NCI-H1048 (cell line): ENCODE measurements at places on chromosomes 7 and 10.

DNA sequence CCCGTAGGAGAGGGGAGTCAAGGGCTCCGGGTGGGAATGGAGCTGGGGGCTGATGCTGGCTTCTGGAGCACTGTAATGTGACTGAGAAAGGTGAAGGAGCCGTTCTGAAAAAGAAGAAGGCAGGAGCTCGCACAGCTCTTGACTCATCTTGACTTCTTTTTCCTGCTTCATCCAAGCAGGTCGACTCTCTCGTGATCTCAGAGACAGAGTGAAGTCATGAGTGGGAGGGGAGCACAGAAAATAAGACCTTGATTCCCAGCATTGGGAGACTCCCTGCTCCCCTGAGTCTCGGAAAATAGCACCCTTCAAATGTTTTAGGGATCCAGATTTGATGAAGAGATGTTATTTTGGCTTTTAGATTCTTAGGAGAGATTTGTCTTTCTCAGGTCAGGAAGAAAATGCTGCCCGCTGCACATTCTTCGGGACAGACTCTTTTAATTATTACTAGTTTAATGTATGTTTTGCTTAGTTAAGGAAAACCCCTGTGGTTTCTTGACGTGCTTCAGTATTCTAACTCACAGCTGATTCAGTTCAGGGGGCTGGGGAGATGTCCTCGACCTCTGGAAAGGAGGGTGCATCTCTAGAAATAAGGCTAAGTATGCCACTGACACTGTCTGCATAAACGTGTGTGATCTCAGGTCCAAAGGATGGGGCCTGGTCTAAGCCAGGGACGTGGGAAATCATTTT, 34.1 kb downstream of the EGFR start:
- DNase-seq = no peak

DNA sequence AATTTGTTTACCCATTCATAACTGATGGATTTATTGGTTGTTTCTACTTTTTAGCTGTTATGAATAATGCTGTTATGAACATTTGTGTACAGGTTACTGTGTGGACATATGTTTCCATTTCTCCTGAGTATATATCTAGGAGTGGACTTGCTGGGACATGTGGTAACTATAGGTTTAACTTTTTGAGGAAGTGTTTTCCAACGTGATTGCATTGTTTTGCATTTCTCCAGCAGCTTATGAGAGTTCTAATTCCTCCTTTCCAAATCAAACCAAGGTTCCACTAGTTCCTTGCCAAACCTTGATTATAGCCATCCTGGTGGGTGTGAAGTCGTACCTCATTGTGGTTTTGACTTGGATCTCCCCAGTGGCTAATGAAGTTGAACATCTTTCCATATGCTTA, 2.6 kb upstream of the PRF1 start:
- DNase-seq = no peak

- DNase-seq = no peak
Observed at GRCh38 chr7:107982042-107982840, 20.7 kb downstream of the LAMB1 start.

DNA sequence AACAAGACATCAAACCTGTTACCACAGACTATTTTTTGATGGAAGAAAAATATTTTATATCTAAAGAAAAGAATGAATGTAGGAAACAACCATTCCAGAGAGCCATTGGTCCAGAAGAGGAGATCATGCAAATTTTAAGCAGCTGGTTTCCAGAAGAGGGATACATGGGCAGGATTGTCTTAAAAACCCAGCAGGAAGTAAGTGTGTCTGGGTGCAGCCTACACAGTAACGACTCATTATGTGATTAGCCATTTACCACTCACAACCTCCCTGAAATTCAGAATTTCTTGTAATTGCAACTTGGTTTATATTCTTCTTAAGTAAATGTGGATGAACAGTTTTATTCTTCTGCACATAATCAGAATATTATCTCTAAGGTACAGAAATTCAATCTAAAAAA, 46.2 kb downstream of the NOC3L start:
- no peak for DNase-seq

GRCh38 chr10:3693698-3694080, 91.3 kb downstream of the KLF6 start:
- no peak for DNase-seq

DNA sequence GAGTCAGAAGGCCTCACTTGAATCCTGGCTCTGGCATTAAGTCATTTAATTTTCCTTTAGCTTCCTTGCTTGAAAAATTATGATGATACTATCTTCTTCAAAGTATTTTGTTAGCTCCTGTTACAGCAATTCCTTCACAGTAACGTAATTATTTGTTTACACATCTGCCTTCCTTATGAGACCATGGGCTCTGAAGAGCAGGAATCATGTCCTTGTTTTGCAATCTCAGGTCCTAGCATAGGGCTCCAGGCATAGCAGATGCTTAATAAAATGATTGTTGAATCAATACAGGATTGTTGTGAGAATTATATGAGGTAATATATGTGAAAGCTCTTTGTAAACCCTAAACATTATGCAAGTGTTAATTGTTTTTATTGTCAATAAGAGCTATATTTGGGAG, 25.5 kb downstream of the KLHDC10 start:
- DNase-seq = no peak

GRCh38 chr10:63462442-63462841, 3.3 kb downstream of the JMJD1C start:
- DNase-seq = no peak

- DNase-seq = no peak
Observed at GRCh38 chr7:17462131-17462631, 163.7 kb downstream of the AHR start.

- DNase-seq = peak; percentile 10
Observed at GRCh38 chr10:34906067-34906965, 91.2 kb upstream of the PARD3 start.

- no peak for DNase-seq
Observed at GRCh38 chr7:137886281-137886680, 39.5 kb upstream of the DGKI start.

DNA sequence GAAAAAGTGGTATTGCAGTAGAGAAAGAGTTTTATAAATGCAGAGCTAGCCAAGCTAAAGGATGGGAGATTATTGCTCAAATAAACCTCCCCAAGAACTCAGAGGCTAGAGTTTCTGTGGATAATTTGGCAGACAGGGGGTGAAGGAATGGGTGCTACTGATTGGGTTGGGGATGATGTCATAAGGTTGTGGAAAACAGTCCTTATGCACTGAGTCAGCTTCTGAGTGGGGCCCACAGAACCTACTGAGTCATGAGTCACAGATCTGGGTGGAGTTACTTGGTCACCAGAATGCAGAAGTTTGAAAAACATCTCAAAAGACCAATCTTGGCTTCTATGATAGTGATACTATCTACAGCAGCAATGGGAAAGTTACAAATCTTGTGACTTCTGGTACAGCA, 1146.7 kb downstream of the TYW1 start:
- no peak for DNase-seq

DNA sequence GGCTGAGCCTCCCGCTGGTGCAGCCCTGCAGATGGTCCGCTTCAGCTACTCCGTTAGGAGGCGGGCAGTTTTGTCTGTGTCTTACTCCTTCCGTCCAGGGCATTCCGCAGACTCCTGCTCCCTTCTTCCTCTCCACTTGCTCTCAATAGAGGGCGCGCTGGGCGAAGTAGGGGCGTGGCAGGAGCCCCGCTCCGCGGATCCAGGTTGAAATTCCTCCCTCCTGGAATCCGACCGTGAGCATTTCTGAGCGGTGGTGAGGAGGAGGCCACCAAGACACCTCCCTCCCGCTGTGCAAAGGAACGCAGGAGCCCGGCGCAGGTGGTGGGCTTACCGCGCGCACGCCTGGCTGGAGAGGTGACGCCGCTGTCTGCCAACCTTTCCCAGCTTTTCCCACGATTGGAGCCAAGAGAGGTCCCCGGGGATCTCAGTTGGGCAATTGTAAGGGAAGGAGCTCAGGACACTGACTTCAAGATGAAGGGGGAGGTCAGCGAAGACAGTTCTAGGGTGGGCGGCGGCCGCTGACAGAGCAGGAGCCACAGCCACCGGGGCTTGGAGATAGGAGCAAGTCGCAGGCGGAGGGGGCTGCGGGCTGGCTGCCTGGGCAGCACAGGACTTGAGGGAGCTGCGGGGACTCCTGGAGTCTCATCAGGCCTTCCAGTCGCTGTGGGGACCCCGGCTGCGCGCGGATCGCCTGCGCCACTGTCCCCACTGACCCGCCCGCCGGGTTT, 1011.3 kb downstream of the XPNPEP1 start:
- no peak for DNase-seq

GRCh38 chr10:58352956-58353610, 18.3 kb downstream of the UBE2D1 start:
- DNase-seq = no peak

DNA sequence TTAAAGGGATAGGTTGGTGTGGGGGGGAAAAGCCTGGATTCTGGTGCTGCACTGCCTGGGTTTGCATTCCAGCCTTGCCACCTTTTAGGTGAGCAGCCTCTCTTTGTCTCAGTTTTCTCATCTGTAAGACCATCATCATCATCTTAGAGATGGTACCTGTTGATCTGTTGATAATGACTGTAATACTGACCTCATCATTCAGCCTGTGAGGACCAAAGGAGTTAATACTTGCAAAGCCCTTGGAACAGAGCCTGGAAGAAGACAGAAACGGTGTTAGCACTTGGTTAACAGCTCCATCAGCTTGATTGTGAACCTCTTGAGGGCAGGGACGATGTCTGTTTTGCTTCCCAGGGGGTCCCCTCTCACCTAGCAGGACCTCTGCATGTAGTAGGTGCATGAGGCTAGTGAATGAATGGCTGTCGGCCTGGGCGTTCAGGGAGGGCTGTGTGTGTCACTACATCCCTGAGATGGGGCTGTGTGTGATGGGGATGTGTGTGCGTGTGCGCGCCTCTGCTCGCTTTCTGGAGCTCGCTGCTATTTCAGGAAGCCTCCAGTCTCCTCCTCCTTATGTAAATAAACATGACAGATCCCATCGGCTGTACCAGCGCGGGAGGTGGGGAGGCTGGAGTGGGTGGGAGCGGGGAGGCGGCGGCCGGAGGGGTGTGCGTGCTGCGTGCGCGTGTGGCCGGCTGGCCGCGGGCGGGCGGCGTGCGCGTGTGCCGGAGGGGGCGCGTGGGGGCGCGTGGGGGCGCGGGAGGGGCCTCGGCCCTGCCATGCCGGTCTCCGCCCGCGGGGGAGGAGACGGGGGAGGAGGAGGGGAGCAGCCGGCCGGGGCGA, 61.2 kb downstream of the NEURL1 start:
- DNase-seq = peak; percentile 44

DNA sequence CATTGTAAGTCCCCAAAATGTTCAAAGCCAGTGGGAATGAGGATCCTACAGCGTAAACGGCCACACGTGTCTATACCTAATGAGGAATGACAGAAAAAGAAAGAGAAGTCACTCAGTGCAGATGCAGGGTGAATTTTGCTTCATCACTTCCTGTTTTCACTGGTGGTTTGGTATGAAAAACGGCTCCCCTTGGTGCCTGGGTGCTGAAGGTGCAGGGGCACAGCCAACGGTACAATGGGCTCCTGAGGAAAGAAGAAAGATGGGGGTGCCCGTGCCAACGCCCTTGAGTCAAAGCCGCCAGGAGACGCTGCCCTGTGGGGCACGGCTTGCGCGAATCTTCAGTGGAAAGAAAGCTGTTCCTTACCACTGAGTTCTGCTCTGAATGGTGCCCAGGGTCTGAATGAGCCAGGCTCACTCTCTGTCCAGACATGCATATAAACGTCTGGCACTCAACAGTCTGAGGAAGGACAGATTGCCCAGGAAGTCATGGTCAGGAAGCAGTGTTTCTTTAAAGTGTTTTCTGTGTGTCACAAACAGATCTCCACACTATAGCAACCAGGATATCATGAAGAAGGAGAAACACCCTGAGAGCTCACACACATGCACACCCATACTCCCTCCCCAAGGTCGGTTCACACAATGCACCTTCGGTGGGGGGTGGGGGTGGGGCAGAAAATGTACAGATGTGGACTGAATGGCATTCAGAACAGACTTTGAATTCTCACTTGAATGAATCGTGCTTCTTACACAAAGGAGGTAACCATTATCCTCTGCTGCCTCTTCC, 105.8 kb downstream of the ELMO1 start:
- no peak for DNase-seq

DNA sequence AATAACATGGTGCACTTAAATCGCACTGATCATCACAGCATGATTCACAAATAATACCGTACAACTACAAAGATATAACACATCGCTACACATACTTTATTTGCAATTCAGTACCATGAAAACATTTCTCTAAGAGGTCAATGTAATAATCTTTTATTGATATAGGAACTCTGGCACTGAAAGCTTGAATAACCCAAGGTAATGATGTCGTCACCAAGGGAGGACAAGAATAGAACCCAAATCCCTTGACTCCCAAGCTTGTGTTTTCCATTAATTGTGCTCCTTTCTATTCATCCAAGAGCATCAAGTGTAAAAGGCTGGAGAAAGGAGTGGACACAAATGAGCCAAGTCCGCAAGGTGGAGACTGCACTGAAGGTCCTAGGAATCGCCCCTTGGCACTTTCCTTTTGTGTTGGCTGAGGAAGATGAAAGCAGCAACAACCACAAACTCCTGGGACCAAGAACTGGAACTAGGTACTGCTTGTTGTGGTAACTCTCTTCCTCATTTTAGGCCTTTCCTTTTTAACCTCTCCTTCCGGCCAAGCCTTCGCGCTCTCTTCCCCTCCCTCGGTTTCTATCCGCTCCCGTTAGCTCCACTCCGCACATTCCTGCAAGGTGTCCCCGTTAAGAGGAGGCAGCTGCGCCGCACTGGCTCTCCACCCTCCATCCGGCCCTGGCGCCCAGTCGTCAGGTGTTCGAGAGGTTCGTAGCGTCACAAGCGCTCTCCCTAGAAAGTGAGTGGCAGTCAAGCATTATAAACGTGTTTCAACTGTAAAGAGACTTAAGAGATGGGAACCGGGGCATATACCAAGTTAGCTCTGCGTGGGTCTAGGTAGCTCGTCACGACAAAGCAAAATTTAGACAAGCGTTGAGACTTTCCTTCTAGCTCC, 1.0 kb upstream of the CBLL1 start:
- no peak for DNase-seq

GRCh38 chr7:100464210-100464660, at the start of gene SPACDR:
SPACDR (minus strand) TSS chr7:100464260; CDS start chr7:100464025, 235 bp downstream.
- no peak for DNase-seq

GRCh38 chr10:126504063-126504760, 115.9 kb upstream of the ADAM12 start:
- no peak for DNase-seq

DNA sequence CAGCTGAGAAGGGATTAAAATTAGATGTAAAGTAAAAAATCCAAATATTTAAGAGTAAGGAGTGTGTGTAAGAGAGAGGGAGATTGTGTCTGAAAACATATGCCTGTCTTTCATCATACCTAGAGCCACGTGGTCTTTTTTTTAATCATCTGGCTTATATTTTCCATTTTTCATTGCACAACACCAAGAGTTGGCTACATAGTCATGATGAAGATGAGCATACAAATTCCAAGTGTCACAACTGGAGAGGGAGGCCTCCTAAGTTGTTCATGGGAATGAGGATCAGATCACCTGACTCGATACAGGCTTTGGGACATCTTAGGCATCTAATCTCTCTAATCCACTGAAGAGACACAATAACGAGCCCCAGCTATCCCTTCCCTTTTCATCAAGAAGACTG, 47.2 kb upstream of the CCDC3 start:
- DNase-seq = no peak

GRCh38 chr10:105041956-105042355, 400.9 kb downstream of the SORCS3 start:
- DNase-seq = no peak

- DNase-seq = no peak
Observed at GRCh38 chr10:22086730-22087401, 83.3 kb upstream of the DNAJC1 start.
